Epithelial cell of alveolus of lung (primary cell): ENCODE measurements at places on chromosomes 2 and 18. TPM values are rescaled to one million over a fixed set of nuclear protein-coding genes. Genes with fewer than 3 reads are reported as not detected.

Gene AMER3
- total RNA-seq: not detected in 2 replicates

Gene GAL3ST2
- total RNA-seq: 0.64 TPM in 1 of 2 replicates, not detected in the other

Gene CHCHD5
- total RNA-seq: 35.5 and 37.1 TPM in 2 replicates

Gene SERPINB13
- not detected in 2 replicates for total RNA-seq

Gene KCNK3
- total RNA-seq: 3.9 TPM in 1 of 2 replicates, not detected in the other

Gene AOX1
- total RNA-seq: 9.8 and 23.7 TPM in 2 replicates

Gene SLC14A1
- 1.8 TPM in 1 of 2 replicates, not detected in the other for total RNA-seq

Gene FAP
- total RNA-seq: 15.5 and 118 TPM in 2 replicates

Gene COL4A3
- 0.13 and 0.48 TPM in 2 replicates for total RNA-seq

Gene SP9
- total RNA-seq: not detected in 2 replicates

Gene RFTN2
- 4.5 and 11.9 TPM in 2 replicates for total RNA-seq

Gene UGT1A10
- not detected in 2 replicates for total RNA-seq

Gene MALL
- 1.6 and 6.2 TPM in 2 replicates for total RNA-seq

Gene LRP1B
- 0.13 and 1.2 TPM in 2 replicates for total RNA-seq

Gene TUBA3E
- total RNA-seq: not detected in 2 replicates

Gene PHOSPHO2
- 2.2 and 8.3 TPM in 2 replicates for total RNA-seq

Gene EPHA4
- 6.8 and 15.4 TPM in 2 replicates for total RNA-seq

Gene CD226
- 1.2 and 1.4 TPM in 2 replicates for total RNA-seq

Gene KLHL41
- 0.13 and 5.7 TPM in 2 replicates for total RNA-seq

Gene RAB27B
- 0.08 and 7.5 TPM in 2 replicates for total RNA-seq

Gene KLF7
- 12.9 and 40.1 TPM in 2 replicates for total RNA-seq

Gene CNRIP1
- total RNA-seq: 25.4 and 39.2 TPM in 2 replicates

Gene PLEK
- total RNA-seq: not detected in 2 replicates

Gene L3MBTL4
- total RNA-seq: 0.24 and 1.3 TPM in 2 replicates

Gene PAIP2B
- 0.52 and 1.0 TPM in 2 replicates for total RNA-seq

Gene RGPD4
- total RNA-seq: not detected in 2 replicates

Gene POTEF
- not detected in 2 replicates for total RNA-seq

Gene MYCN
- 0.32 TPM in 1 of 2 replicates, not detected in the other for total RNA-seq

Gene SCN9A
- total RNA-seq: 1.0 and 15.6 TPM in 2 replicates

Gene NLRC4
- not detected in 2 replicates for total RNA-seq

Gene KCNS3
- total RNA-seq: 1.4 and 12.4 TPM in 2 replicates

Gene LMAN2L
- total RNA-seq: 22.0 and 24.7 TPM in 2 replicates

Gene REG1B
- not detected in 2 replicates for total RNA-seq

Gene CRYGC
- not detected in 2 replicates for total RNA-seq

Gene GRB14
- total RNA-seq: 1.3 TPM in 1 of 2 replicates, not detected in the other

Gene STRN
- total RNA-seq: 8.1 and 11.3 TPM in 2 replicates

Gene IL36B
- total RNA-seq: not detected in 2 replicates

Gene MYO5B
- 2.3 TPM in 1 of 2 replicates, not detected in the other for total RNA-seq

Gene TXNL1
- 60.0 and 65.3 TPM in 2 replicates for total RNA-seq

Gene ARHGAP15
- 1.4 and 3.0 TPM in 2 replicates for total RNA-seq

Gene CNTNAP5
- total RNA-seq: not detected in 2 replicates
